Testis (tissue), 5 donors: ENCODE measurements at places on chromosomes 5 and 9. TPM values are rescaled to one million over a fixed set of nuclear protein-coding genes. Genes with fewer than 3 reads are reported as not detected.

DNA sequence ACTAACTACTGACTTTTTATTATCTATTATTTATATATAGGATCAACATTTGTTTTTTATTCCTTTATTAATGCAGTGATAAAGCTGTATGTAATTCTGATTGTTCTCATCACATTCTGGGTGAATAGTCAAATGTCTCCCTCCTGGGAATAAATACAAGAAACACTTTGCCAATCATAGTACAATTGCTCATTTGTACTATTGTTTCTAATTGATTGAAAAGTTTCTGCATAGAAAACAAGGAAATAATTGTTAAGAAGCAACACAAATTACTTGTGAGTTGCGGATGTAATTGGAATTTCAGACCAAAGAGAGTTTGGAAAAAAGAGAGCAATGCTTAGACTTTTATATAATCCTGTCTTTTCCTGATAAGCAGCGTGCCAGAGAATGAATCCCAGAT, 1013.9 kb downstream of the EFNA5 start:
- no peak overlapping the region for H3K4me3 ChIP-seq
- no peaks in the 10 kb centered on the region for H3K27me3 ChIP-seq
- no peaks in the 10 kb centered on the region for H3K4me1 ChIP-seq
- no peak for DNase-seq
- no peaks in the 10 kb centered on the region for H3K36me3 ChIP-seq
- no peak overlapping the region for H3K27ac ChIP-seq

GRCh38 chr9:4555236-4555635, 65.0 kb downstream of the SLC1A1 start:
- H3K4me1 ChIP-seq, result no peaks in the 10 kb centered on the region
- no peaks in the 10 kb centered on the region for H3K27me3 ChIP-seq
- H3K36me3 ChIP-seq, result no peaks in the 10 kb centered on the region
- H3K27ac ChIP-seq, result no peak overlapping the region

DNA sequence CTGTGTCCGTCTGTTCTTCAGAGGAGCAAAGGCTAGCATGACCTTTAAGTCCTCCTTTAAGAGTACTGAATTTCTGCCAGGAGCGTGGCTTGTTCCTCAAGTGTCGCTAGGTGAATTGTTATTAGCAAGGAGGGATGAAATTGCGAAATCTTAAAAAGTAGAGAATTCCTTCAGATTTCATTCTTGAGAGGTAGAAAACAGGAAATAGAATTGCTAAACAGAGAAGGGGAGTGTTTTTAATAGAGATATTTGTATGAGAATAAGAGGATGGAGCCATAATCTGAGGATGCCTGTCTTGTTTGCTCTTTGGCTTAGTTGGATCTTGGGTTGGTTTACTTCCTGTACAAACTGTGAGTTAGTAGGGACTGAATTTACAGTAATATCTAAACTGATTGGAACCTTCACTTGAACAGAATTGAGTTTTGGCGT, 39.2 kb downstream of the EXOSC2 start:
- H3K27ac ChIP-seq, result no peak overlapping the region
- no peaks in the 10 kb centered on the region for H3K4me1 ChIP-seq
- no peaks in the 10 kb centered on the region for H3K36me3 ChIP-seq
- DNase-seq, result no peak
- H3K27me3 ChIP-seq, result no peaks in the 10 kb centered on the region

GRCh38 chr9:92668746-92669526, 995 bp downstream of the IPPK start:
- DNase-seq, result peak; percentile 55
- peak overlapping the region; percentile 93 for H3K4me3 ChIP-seq
- H3K27ac ChIP-seq, result no peak overlapping the region
- H3K27me3 ChIP-seq, result no peaks in the 10 kb centered on the region
- H3K4me1 ChIP-seq, result peaks cover 12% of the 10 kb centered on the region

- H3K27ac ChIP-seq, result no peak overlapping the region
- no peak overlapping the region for H3K4me3 ChIP-seq
- no peaks in the 10 kb centered on the region for H3K27me3 ChIP-seq
- no peaks in the 10 kb centered on the region for H3K4me1 ChIP-seq
- no peaks in the 10 kb centered on the region for H3K36me3 ChIP-seq
Measured at GRCh38 chr5:117859176-117859575, 1129.2 kb downstream of the DTWD2 start.

- no peak for DNase-seq
- no peak overlapping the region for H3K4me3 ChIP-seq
- H3K4me1 ChIP-seq, result peaks cover 25% of the 10 kb centered on the region
- H3K27me3 ChIP-seq, result no peaks in the 10 kb centered on the region
- H3K36me3 ChIP-seq, result no peaks in the 10 kb centered on the region
Measured at GRCh38 chr9:132016456-132016855, 63.2 kb downstream of the MED27 start.

GRCh38 chr5:139094154-139095131, 103.7 kb downstream of the SIL1 start:
- DNase-seq, result no peak
- H3K27me3 ChIP-seq, result no peaks in the 10 kb centered on the region
- no peaks in the 10 kb centered on the region for H3K36me3 ChIP-seq
- peaks cover 9% of the 10 kb centered on the region for H3K4me1 ChIP-seq
- no peak overlapping the region for H3K4me3 ChIP-seq

- no peaks in the 10 kb centered on the region for H3K36me3 ChIP-seq
- no peak overlapping the region for H3K4me3 ChIP-seq
- H3K27me3 ChIP-seq, result no peaks in the 10 kb centered on the region
- H3K27ac ChIP-seq, result no peak overlapping the region
- no peaks in the 10 kb centered on the region for H3K4me1 ChIP-seq
Measured at GRCh38 chr5:90386099-90386710, 23.4 kb downstream of the CETN3 start.

- H3K27me3 ChIP-seq, result no peaks in the 10 kb centered on the region
- H3K4me3 ChIP-seq, result no peak overlapping the region
- H3K27ac ChIP-seq, result no peak overlapping the region
- H3K4me1 ChIP-seq, result no peaks in the 10 kb centered on the region
Measured at GRCh38 chr9:108069991-108070390, 580.4 kb upstream of the KLF4 start.

- no peak overlapping the region for H3K27ac ChIP-seq
- no peak for DNase-seq
- H3K4me3 ChIP-seq, result no peak overlapping the region
- H3K27me3 ChIP-seq, result no peaks in the 10 kb centered on the region
- H3K4me1 ChIP-seq, result peaks cover 5% of the 10 kb centered on the region
Measured at GRCh38 chr9:92432972-92433548, 8.8 kb upstream of the OMD start.

- H3K4me3 ChIP-seq, result no peak overlapping the region
- no peak overlapping the region for H3K27ac ChIP-seq
- DNase-seq, result no peak
- no peaks in the 10 kb centered on the region for H3K27me3 ChIP-seq
Measured at GRCh38 chr9:104950838-104951237, 22.9 kb upstream of the ABCA1 start.

- peak overlapping the region; percentile 96 for H3K4me3 ChIP-seq
- no peak for DNase-seq
- H3K27me3 ChIP-seq, result no peaks in the 10 kb centered on the region
- peaks cover 12% of the 10 kb centered on the region for H3K4me1 ChIP-seq
- H3K27ac ChIP-seq, result peak overlapping the region; percentile 86
- no peaks in the 10 kb centered on the region for H3K36me3 ChIP-seq
Measured at GRCh38 chr5:157857816-157858526, 974 bp downstream of the CLINT1 start.

Gene IFNA13
- total RNA-seq, result 1.9 TPM

Gene CFAP77
- total RNA-seq, result 20.9 TPM

Gene LOX
- total RNA-seq, result 6.4 TPM

Gene IQGAP2
- total RNA-seq, result 78.6 TPM

Gene LPAR1
- 19.5 TPM for total RNA-seq

Gene FAM78A
- 30.8 TPM for total RNA-seq

Gene NDUFS4
- total RNA-seq, result 78.9 TPM

Gene CDX1
- 5.2 TPM for total RNA-seq

Gene SMIM3
- total RNA-seq, result 8.8 TPM

Gene PCDHGA7
- 12.7 TPM for total RNA-seq

Gene CAMK2A
- 0.25 TPM for total RNA-seq

Gene SHISAL2B
- 0.74 TPM for total RNA-seq
